Brain pericyte (primary cell): ENCODE measurements at places on chromosomes 12 and 14.

- DNase-seq: no peak
Observed at GRCh38 chr12:49403971-49404450, 36.7 kb downstream of the SPATS2 start.

DNA sequence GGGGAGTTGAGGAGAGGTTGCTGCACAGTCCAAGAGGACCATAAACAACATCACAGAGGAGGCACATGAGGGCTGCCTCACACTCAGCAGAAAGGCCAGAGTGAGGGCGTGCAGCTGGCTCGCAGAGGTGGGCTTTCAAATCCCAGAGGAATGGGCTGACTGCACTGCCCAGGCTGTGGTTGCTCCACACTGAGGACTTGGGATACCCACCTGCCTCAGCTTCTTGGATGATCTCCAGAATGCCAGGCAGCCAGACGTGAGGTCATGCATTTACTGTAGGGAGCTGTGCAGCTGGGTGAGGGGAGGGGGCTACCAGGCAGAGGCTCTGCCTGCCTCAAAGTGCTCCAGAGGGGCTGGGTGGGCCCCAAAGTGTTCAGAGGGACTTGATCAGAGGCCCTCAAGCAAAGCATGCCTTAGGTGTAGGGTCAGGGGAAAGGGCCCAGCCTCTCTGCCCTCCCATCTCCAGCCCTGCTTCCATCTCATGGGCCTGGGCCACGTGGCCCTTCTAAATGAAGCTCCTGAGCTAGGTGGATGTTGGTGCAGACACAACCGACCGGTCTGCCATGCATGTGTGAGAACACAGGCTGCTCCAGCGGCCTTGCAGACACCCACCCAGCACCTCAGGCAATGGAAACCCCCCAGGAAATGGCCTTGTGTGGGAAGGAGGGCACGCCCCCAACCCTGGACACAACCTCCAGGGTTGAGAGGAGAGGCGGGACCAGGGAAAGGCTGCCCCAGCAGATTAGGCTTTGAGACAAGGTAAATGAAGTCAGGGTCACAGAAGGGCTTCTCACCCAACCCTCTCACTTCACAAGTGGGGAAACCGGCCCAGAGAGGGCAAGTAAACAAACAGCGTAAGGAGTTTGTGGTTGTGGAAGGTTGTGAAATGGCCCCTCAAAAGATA, 90.8 kb downstream of the NTF3 start:
- DNase-seq: no peak

DNA sequence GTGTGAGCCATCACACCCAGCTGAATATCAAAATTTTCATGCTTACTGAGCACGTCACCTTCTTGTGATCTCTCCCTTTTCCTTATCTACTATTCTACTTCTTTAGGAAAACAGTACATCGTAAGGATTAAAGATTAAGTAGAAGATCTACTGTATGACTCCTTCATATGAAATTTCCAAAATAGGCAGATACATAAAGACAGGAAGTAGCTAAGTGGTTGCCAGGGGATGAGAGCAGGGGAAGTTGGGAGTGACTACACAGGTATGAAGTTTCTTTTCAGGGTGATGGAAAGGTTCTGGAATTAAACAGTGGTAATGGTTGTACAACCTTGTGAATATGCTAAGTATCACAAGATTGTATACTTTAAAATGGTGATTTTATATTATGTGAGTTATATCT, 36.5 kb upstream of the CERS5 start:
- DNase-seq: no peak

- no peak for DNase-seq
Observed at GRCh38 chr14:59925797-59926196, 5.9 kb downstream of the LRRC9 start.

DNA sequence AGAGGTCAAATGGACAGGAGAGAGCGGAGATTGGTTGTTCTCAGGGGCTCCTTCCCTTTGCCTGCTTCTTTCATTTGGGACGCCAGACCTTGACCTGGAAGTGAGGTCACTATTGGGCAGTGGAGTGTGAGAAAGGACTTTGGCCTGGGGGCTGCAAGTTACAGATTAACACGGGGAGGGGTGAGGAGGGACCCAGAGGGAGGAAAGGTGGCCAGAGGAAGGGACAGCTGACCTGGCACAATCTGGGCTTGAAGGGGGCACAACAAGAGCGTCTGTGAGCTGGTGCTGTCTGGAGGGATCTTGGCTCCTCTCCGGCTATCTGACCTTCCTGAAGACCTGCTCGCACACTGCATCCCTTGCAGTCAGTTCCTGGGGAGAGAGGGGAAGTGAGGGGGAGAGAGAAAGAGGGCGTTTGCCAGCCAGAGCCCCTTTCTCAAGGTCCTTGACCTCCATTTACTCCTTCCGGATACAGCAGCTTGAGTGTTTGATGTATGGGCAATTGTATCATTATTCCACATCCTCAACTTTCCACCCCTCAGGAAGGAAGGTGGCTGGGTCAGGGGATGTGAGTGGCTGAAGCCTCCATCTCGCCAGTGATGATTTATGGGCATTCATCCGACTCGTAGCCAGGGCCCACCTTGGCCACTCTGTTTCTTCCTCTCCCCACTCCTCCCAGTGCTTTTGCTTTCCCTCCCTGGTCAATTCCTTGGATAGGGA, 4.7 kb downstream of the RBP5 start:
- no peak for DNase-seq

- DNase-seq: no peak
Observed at GRCh38 chr14:59208224-59208814, 19.9 kb downstream of the DAAM1 start.

GRCh38 chr12:9050521-9051157, 61.3 kb downstream of the KLRG1 start:
- DNase-seq: no peak

GRCh38 chr12:106258935-106259334, 11.1 kb upstream of the CKAP4 start:
- no peak for DNase-seq

DNA sequence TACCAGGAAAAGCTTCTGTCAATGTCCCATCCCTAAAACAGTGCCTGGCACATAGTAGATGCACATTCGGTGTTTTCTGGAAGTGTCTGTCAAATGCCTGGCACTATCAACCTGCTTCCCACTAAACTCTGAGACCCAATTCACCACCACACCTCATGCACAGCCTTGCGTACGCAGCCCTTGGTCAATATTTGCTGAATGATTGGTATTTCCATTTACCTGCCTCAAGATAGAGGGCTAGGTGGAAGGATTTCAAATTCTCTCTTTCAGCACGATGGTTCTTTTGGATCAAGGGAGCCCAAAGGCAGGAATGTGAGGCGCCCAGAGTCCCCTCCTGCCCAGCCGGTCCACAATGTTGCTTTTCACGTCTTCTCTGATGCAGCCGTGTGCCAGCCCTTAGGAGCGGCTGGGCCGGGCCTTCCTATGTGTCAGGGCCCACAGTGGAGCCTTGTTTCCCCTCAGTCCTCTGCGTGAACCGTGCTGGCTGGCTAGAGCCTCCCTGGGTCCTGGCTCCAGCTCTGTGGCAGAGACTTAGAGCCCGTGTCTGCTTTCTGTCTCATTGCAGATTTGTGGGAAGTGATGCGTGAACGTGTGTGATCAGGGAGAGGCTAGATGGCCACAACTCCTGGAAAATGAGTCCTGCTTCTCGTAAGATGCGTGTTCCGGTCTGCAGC, 99.9 kb upstream of the RFLNA start:
- DNase-seq: no peak

DNA sequence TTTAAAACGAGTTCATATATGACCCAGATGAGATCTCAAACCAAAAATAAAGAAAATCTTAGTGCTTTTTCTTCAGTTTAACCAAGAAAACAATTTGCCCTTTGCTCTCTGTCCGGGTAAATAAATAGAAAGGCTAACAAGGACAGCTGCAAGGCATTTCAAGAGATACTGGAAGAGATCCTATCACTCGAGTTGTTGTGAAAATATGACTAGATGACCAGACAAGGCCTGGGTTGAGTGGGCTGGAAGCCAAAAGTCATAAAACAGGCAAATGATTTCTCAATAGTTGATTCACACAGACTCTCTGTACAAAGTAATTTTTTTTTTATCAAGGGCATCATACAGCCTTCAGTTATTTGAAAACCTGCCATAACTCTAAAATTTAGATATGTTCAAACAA, 55.9 kb upstream of the AVPR1A start:
- DNase-seq: no peak

- DNase-seq: no peak
Observed at GRCh38 chr14:97109234-97109633, 312.1 kb downstream of the VRK1 start.

DNA sequence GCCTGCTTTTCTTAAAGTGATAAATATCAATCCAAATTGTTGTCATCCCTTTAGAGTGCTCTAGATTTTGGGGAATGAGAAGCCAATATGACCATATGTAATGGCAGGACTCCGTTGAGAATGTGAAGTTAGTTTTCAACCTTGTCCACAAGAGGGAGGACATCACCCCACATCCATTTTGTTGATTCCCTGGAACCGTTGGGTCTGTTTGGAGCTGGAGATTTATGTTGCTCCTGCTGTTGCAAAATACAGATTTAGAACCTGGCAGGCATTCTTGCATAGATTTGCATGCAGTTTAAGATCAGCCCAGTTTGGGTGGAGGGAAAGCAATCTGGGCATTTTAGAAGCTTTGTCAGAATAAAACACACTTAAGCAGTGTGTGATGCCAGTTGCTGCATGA, 620.1 kb downstream of the NRXN3 start:
- no peak for DNase-seq

- no peak for DNase-seq
Observed at GRCh38 chr12:75759842-75760572, 248.6 kb upstream of the KRR1 start.

DNA sequence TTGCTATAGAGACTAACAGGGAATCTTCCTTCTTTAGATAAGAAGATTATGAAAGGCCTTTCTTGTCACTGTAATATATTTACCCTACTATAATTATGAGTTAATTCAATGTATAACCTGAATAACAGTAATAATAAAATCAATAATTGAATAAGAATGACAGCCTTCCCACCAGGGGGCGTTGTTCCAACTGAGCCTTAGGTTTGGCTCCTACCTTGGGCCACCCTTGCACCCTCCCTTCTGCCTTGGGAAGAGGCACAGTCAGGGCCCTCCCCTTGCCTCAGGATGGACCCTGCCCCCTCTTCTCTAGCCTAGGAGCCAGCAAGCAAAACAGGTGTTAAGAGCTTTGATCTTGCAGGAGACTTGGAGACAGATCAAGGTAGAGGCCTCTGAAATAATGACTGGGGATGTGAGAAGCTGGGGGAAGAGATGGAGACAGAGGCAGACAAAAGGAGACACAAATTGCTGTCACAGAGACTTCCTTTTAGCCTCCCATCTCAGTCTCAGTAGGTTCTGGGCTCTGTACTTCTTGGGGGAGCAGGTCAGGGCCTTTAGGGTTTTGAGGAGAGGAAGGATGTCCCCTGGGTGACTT, 40.1 kb upstream of the CISTR start:
- DNase-seq: no peak

- no peak for DNase-seq
Observed at GRCh38 chr12:11778713-11779685, 129.5 kb downstream of the ETV6 start.

GRCh38 chr14:51978681-51979085, 10.7 kb upstream of the RTRAF start:
- DNase-seq: no peak

DNA sequence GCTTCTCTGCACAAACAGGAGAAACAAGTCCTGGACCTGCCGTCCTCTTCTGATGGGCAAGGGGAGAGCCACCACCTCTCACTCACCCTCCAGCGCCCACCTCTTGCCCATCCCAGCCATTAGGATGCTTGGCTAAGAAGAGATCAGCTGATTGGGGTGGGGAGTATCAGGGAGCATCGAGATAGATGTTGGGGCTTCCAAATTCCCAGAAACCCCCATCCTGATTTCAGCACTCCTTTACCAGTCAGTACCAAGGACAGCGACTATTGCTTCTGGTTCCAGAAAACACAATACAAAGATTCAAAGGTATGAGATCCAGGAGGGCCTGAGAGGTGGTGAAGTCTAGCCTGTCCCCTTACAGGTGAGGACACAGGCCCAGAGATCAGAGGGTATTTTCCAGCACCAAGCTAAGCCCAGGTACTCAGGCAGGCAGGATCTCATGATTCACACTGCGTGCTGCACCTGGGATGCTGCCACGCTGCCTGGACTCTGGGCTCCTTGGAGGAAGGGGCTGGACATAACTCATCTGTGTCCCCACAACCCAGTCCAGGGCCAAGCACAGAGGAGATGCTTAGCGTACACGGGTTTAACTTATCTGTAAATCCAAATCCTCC, 76.6 kb downstream of the TUNAR start:
- no peak for DNase-seq

- DNase-seq: no peak
Observed at GRCh38 chr12:114835031-114835430, 151.1 kb upstream of the TBX3 start.
